ENCODE measurements at places on chromosomes 11 and 22.
A peak's percentile ranks its signal among the peaks of the same experiment; 100 is the strongest.

- DNase-seq: no peak
Measured at GRCh38 chr11:128965485-128965884, 22.8 kb upstream of the TP53AIP1 start.

DNA sequence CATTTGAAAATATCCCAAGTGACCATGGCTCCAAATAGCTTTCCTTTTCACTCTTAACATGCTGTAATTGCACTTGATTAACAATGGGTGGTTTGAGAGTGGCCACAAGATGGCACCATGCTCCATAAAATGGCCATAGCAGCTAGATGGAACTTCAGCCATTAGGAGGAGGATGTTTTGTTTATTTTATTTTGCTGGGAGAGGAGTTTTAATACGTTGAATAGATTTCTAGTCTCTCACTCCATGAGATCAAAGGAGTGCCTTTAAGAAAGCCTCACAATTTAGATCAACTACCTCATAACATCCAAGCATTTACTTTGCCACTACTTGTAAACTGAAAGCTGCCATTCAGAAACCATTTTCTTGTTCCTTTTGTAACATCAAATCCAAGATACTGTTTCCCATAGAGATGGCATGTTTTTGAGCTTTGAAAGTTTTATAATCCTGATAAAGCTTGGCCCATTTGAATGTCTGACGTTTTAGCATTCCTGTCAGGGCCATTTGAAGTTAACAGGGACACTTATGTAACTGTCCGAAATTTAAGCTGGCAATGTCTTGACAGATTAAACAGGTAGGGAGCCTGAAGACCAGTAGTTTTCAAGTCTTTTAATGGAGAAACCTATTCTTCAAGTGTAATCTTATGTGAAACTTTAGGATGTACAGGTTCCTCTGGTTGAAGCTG lies 4.7 kb downstream of the FEN1 start:
- DNase-seq: peak; percentile 81

- no peak for DNase-seq
Measured at GRCh38 chr11:93432247-93432646, 101.7 kb downstream of the DEUP1 start.

GRCh38 chr11:15602785-15603567 lies 488.3 kb downstream of the INSC start:
- no peak for DNase-seq

DNA sequence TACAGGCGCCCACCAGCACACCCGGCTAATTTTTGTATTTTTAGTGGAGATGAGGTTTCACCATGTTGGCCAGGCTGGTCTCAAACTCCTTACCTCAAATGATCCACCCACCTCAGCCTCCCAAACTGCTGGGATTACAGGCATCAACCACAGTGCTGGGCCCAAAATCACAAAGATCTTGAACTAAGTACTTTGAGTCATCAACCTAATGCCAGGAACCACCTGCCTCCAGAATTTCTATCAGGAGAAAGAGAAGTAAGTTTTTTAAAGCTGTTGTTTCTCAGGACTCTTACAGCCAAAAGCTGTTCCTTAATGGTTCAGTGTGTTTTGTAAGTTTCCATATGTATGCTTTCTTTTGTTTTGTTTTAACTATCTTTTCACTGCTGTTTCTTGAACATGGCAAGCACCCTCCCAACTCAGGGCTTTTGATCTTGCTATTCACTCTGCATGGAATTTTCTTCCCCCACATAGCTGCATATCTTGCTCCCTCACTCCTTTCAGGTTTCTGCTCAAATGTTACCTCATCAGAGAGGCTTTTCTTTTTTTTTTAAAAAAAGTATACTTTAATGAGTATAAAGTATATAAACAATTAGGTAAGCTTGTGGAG lies 6.0 kb upstream of the PAK1 start:
- no peak for DNase-seq

DNA sequence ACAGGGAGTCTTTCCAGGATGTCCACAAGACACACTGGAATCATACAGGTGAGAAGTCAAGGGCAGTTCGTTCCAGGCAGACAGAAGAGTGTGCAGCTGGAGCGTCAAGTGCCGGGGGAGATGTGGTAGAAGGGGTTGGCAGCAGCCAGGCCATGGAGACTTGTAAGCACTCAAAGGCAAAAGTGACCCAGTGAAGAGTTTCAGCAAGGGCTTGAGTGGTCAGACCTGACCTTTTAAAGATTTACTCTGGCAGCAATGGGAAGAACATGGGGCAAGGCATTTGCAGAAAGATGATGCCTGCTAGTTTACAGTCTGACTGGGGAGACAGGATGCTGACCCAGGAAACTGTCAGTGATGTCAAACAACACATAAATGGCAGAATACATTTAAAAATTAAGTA lies 29.0 kb downstream of the P4HA3 start:
- no peak for DNase-seq

DNA sequence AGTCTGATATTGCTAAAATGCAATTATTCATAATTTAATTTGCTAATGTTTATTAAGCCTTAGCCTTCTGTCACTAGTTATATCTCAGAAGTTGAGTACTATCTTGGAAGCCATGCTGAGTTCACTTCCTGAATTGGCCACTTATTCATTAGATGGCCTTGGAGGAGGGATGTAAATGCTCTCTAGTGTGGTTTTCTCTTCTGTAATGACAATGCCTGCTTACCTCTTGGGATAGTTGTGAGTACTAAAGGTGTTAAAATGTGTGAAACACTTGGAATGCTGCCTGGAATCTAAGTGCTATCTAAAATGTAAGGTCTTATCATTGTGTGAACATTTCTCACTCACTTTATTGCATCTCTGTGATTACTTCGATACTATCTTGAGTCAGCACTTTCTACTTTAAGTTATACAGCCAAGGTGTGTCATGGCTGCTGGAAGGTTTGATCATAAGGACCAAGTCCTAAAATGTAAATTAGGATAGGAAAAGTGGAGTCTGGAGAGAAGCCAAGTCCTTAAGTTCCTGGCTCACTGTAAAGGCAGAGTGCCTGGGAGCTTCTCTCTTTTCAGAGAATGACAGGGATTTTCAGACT lies 12.4 kb downstream of the GLYATL2 start:
- DNase-seq: peak; percentile 50

GRCh38 chr22:42872821-42873220 lies 15.7 kb upstream of the ARFGAP3 start:
- DNase-seq: no peak

- DNase-seq: no peak
Measured at GRCh38 chr11:74777038-74777437, 28.4 kb downstream of the RNF169 start.

DNA sequence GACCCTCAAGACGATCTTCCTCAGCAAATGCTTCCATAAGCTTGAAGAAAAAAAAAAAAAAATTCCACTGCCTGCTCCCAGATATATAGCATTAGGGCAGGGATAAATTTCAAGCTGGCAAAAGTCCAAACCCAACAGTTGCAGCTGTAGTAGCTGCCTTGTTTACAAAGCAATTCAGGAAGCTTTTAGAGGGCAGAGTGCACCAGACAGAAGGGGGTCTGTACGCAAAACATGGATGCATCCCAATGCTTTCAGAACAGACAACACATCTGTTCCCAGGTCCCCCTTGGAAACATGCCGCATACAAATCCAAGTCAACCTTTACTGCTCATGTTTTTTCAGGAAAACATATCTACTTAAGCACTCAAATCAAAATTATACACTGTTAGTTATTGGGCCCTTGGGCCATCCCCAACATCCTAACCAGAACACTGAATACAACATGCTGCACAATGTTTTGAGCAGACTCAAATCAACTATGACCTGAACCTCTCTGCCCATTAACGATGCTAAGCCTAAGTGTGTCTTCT lies 94.5 kb downstream of the CADM1 start:
- DNase-seq: no peak

DNA sequence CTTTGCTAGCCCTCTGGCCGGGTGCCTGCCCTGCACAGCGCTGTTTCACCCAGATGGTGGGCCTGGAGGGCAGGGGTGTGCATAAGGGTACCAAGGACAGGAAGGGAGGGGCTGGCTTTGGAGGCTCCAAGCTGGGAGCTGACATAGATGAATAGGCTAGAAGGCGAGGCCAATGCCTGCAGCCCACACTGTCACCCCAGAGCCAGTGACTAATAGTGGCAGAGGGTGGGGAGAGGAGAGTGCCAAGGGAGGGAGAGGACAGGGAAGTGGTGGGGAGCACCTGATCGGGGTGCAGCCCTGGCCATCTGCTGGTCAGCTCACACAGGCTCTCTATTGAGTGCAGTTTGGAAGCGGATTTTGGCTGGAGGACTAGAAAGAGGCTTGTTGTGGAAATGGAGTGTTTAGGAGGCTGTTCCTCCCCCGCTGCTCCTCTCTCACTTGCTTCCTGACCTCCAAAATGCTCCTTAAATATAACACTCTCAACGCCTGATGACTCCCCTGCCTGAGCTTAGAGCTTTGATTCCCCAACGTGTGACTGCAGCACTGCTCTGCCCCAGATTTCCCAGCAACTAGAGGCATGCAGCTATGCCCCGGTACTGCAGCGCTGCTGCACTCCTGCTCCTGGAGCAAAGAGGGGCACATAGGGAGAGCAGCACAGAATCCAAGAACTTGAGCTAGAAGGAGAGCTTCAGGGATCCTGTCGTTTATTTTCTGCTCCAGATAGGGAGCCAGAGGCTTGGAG lies 89.2 kb downstream of the GRAMD1B start:
- DNase-seq: no peak

GRCh38 chr11:119664063-119664572 lies 64.9 kb downstream of the NECTIN1 start:
- DNase-seq: no peak

DNA sequence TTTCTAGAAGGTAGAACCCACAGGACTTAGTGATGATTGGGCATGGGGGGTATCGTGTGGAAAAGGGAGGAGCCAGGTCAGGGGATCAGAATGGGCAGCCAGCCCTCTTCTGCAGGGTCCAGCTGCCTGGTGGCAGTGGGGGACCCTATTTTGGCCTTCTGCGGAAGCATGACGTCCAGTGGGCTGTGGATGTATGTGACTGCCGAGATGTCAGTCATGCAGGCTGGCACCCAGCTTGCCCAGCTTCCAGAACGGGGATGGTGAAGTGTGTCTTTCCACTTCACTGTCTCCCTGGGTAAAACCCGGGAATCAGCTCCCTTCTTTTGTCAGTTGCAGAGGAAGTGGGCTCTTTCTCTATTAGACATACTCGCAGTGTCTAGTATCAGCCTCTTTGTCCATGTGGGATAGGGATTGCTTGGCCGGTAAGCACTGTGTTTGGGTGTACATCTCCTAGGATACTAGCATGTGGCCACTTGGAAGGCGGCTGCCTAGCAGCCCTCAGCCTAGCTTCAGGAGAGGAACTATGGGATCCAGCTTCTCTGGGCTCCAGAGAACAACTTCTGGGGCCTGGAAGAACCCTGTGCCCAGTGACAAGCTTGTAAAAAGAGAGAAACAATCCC lies 51.4 kb downstream of the GRIK4 start:
- no peak for DNase-seq

DNA sequence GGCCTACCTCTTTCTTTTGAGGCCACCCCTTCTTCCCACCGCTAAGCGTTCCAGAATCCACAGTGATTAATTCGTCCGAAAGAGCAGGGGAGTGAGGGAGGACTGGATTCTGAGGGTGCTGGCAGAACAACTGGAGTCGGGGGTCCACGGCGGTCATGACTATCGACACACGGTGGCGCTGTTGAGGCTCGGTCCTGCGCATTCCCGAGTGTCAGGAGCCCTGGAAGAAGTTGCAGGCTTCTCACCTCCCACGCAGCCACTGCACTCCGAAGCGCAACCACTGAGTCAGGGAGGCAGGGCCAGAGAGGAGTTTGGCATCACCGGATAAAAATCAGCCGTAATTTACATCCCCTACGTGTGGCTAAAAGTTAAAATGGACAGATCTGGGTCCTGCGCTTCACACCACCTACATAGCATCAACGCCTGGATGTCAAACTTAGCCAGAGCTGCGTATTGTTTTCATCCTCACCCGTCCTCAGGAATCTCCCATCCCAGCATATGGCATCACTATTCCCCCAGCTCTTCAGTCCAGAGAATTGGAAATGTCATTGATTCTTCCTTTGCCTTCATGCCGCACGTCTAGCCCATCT lies 10.7 kb upstream of the CTSF start:
- peak; percentile 73 for DNase-seq

DNA sequence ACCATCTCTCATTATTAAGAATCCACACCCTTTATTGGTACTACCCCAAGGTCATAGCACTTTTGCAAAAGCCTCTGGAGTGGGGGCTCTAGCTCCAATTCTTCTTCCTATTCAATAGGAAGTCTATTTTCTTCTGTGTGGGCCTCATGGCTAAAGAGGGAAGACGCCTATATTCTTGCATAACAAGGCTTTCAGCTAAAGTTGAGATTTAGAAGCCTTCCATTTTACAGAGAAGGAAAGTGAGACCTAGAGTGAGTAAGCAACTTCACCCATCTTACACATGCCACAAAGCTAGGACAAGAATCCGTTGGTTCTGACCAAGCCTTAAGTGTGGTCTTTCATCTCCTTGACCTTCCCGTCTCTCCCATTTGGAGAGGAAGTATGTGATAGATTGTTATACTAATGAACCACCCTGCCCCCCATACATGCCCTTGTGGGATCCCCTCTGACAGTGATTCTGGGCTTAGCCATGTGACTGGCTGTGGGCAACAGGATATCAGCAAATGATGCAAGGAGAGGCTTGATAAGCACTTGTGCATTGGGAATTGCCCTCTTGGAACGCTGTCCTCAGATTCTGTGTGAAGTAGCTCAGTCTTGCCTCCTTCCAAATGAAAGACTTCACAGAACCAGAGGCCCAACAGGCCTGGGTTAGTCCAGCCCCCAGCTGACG lies 12.3 kb downstream of the BACE1 start:
- DNase-seq: no peak

DNA sequence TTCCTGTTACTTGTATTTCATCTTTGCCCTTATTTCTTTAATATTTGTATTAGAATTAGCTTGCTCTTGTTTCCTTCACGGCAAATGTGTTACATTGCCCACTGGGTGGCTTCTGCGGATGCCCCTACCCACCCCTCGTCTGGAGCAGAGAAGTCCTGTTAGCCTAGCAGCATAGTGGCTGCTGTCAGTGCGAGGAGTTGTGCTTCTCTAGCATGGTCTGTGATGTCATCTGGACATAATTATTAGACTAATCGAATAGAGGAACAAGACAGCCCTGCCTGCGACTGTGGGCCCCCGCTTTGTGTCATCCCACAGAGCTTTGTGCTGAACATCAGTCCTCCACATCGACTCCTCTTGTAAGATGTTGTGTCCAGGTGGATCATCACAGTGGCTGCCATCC lies 74.5 kb downstream of the PPP6R3 start:
- DNase-seq: no peak

- DNase-seq: no peak
Measured at GRCh38 chr11:674406-674805, 20.6 kb downstream of the DEAF1 start.

DNA sequence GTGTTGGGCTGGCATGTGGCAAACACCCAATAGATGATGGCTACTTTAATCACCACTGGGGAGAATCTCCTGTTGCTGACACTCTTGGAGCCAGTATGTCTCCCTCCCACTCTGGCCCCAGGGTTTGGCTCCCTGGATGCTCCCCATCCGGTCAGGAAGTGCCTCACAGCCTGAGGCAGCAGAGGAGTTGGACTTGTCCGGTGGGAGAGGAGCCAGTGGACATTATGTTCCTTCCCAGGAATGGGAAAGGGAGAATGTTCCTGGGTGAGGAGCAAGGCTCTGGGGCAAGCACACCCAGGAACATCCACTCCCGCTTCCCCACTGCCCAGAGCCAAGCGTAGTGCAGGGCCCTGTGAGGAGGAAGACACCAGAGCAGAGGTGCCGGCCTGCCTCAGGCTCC lies 84.6 kb upstream of the NAV2 start:
- peak; percentile 99 for DNase-seq
